ENCODE measurements at places on chromosomes 1 and 21.

GRCh38 chr1:227073786-227074185 is 133.7 kb downstream of the COQ8A start:
- no peak for DNase-seq

GRCh38 chr1:54091666-54092065 is 38.3 kb downstream of the TCEANC2 start:
- no peak for DNase-seq

DNA sequence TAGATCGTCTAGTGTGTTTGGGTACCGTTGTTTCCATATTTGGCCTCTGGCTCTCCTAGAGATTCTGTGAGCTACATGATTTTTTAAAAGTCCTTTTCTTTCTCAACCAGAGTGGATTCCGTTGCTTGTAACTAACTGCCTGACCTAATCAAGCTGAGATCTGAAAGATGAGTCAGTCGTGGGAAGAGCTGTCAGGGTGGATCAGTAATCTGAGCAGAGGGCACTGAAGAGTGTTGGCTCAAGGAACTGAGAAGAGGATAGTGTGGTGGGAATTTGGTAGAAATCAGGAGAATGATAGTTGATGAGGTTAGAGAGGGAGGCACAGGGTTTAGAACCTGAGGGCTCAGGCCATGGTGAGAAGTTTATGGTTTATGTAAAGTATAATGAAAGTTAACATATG is 52.2 kb downstream of the TRAF5 start:
- DNase-seq, result peak; percentile 44

GRCh38 chr1:229874609-229875008 is 192.4 kb upstream of the GALNT2 start:
- no peak for DNase-seq

GRCh38 chr1:66294707-66295370 is 239.1 kb upstream of the SGIP1 start:
- DNase-seq, result peak; percentile 57

DNA sequence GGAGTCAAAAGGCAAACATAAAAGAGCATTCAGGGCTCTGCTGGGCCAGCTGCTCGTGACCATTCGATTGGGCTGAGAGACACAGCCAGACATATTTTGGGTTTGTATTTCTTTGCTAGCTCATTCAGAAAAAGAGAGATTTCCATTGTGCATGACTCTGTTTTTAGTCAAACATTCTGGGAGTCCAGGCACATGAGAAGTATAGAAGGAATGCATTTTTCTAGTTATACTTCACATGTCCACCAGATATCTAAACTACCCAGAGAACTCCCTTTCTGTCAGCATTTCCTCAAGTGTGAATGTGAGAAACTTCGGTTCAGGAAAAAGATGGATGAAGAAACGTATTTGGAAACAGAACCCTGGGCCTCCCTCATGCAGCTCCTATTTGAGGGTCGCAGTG is 6.3 kb upstream of the KCNE1 start:
- DNase-seq, result no peak

Data from AG08395 (cell line).